ENCODE measurements at places on chromosomes 12 and 14. TPM values are rescaled to one million over a fixed set of nuclear protein-coding genes. Genes with fewer than 3 reads are reported as not detected.

Gene SRRM4
- not detected for total RNA-seq

Gene DDX54
- 40.2 TPM for total RNA-seq

Gene ETNK1
- total RNA-seq = 42.1 TPM

Gene KRT6C
- not detected for total RNA-seq

Gene MYO1H
- not detected for total RNA-seq

Gene TMEM63C
- total RNA-seq = 0.72 TPM

Gene GDF3
- total RNA-seq = not detected

Gene ADSS1
- total RNA-seq = 4.3 TPM

Gene RPAP3
- 15.6 TPM for total RNA-seq

Gene CCDC184
- total RNA-seq = under 0.01 TPM

Gene NKX2-1
- total RNA-seq = not detected

Gene NANOG
- under 0.01 TPM for total RNA-seq

Gene GPR137C
- total RNA-seq = 0.59 TPM

Gene SLC39A5
- not detected for total RNA-seq

Gene GPR135
- total RNA-seq = 5.1 TPM

Gene P2RX7
- total RNA-seq = 4.0 TPM

Gene CPNE6
- not detected for total RNA-seq

Gene TSPAN19
- total RNA-seq = not detected

Gene SDR9C7
- not detected for total RNA-seq

Gene NPFF
- total RNA-seq = not detected

Gene KLRC2
- total RNA-seq = 0.88 TPM

Gene OR4E2
- not detected for total RNA-seq

Gene TPPP2
- total RNA-seq = not detected

Gene C1S
- total RNA-seq = 478 TPM

Gene CEP128
- 7.7 TPM for total RNA-seq

Gene CCDC88C
- total RNA-seq = 0.36 TPM

Gene GALNT9
- total RNA-seq = 1.2 TPM

Gene FSCB
- total RNA-seq = not detected

Gene B4GALNT1
- total RNA-seq = 2.9 TPM

Gene KIF5A
- 0.29 TPM for total RNA-seq

Gene GALNT16
- 4.1 TPM for total RNA-seq

Gene PNP
- total RNA-seq = 29.7 TPM

Gene CYP27B1
- 0.36 TPM for total RNA-seq

Gene SH2B3
- 32.4 TPM for total RNA-seq

Gene BEGAIN
- total RNA-seq = not detected

Gene TMEM119
- total RNA-seq = 362 TPM

Gene RNF212B
- not detected for total RNA-seq

Gene ZDHHC22
- not detected for total RNA-seq

Gene GXYLT1
- total RNA-seq = 7.6 TPM

Gene NDRG2
- under 0.01 TPM for total RNA-seq

Gene OAS2
- 8.3 TPM for total RNA-seq

Gene ARHGAP5
- 85.7 TPM for total RNA-seq

Measured in osteoblast (primary cell).